Effector CD8-positive, alpha-beta T cell (primary cell): ENCODE measurements at places on chromosomes 4 and X.

DNA sequence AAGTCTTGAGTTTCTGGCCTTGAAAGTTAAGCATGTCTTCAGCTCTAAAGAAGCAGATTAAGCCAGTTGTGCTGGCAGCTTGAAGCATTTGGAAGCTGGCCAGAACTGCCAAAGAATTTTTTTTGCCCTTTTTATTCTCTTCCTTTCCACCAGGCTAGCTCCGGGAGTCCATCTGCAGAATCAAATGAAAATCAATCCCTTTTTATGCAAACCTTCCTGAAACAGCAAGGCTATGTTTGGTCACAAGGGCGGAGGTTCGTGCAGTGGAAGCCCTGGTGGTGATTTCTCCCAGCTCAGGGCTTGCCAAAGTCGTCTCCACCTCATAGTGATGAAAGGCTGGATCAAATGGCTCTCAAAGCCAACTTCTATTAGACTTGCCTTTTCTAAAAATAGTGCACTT lies 21.6 kb upstream of the C4orf54 start:
- DNase-seq = no peak

- DNase-seq = no peak
These were observed 325.9 kb downstream of the NR3C2 start for GRCh38 chr4:148116264-148116663.

DNA sequence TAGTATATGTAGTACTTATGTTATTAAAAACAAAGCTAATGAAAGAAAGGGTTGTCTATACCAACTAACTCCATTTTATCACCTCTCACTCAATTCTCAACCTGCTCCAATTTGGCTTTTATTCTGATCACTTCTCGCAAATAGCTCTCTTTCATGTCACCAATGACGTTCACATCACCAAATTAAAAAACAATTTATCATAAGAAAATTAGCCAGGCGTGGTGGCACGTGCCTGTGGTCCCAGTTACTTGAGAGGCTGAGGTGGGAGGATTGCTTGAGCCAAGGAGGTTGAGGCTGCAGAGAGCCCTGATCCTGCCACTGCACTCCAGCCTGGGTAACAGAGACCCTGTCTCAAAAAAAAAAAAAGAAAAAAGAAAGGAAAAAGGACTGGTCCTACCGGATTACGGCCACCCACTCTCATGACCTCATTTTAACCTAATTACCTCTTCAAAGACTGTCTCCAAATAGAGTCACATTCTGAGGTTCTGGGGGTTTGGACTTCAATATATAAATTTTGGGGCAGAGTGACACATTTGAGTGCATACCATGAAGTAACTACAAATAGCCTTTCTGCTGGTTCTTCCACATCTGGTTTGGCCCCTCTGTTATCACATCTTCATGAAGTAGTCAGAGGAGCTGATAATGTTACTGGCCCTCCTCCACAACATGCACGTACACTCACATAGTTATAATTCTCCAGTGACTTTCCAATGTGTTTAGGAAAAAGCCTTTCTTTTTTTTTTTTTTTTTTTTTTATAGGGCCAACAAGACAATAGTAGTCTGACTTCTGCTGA lies 15.8 kb upstream of the RBMX start:
- DNase-seq = no peak

DNA sequence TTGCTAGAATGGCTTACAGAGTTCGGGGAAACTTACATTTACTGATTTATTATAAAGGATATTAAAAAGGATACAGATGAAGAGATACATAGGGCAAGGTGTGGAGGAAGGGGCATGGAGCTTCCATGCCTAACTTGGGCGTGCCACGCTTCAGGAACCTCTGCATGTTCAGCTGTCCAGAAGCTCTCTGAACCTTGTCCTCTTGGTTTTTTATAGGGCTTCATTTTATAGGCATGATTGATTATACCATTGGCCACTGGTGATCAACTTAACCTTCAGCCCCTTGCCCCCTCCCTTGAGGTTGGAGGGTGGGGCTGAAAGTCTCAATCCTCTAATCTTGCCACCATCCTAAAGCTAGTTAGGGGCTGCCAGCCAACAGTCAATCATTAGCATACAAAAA lies 10.7 kb downstream of the SMAD1 start:
- DNase-seq = no peak

DNA sequence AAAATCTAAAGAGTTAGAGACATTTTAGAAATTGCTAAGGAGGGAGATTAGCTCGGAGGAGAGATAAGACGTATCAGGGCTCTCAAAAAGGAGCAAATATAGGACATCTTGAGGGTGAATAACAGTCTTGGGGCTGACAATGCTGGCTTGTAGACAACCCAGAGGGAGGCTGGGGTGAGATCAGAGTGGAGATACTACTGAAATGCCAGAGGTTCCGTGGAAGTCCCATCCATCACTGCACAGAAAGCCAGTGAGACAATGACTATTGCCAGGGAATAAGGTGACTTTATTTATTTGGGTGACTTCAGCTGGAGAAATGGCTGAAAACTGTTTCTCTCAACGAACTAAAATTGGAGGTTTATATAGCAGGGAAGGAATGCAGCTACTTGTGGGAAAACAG lies 838.1 kb upstream of the AGA start:
- DNase-seq = no peak

DNA sequence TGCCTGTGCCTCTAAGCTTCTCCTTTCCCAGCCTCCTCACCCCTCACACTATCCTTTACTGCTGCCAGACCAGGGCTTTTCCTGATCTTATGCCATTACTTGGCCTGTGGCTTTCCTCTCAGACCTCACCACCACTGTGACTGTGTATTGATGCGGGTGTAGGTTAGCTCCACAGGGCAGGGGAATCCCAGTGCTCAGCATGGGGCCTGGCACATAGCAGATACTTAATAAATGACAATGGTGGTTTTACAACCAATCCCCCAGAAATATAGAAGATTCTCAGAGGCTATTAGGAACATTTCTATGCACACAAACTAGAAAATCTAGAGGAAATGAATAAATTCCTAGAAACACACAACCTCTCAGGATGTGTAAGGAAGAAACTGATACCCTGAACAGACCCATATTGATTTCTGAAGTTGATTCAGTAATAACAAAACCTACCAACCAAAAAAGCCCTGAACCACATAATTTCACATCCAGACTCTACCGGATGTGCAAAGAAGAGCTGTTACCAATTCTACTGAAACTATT lies 129.6 kb upstream of the QRFPR start:
- no peak for DNase-seq

- peak; percentile 40 for DNase-seq
These were observed 8.6 kb downstream of the NOP14 start for GRCh38 chr4:2954358-2955185.

DNA sequence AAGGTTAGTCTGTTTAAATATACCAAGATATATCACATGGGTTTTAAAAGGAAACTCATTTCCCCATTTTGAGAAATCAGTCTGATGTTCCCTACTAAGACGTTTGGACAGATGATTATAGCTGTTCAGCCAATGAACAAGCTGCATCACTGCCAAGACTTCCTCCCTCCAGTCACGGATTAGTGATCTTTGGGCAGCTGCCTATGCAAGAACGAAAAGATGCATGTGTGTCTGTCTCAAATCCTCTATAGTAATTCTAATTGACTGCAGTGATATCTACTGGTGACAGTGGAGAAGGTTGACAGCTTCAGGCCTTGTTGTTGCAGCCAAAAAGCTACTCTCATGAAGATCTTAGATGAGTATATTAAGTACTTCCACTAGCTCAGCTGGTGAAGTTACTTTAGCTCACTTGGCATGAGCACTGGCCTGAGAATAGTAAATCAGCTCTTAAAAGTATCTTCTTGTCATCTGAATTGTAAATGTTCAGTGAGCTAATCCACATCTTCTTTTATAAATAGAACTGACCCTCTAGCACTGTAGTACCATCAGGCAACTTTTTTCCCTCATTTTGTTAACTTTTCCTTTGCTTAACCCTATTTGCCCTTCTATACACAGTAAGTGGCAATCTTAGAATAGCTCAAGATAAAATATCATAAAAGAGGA lies 134.5 kb upstream of the PCDH10 start:
- no peak for DNase-seq

- DNase-seq = no peak
These were observed 46.8 kb upstream of the ELF2 start for GRCh38 chr4:139223682-139224317.

DNA sequence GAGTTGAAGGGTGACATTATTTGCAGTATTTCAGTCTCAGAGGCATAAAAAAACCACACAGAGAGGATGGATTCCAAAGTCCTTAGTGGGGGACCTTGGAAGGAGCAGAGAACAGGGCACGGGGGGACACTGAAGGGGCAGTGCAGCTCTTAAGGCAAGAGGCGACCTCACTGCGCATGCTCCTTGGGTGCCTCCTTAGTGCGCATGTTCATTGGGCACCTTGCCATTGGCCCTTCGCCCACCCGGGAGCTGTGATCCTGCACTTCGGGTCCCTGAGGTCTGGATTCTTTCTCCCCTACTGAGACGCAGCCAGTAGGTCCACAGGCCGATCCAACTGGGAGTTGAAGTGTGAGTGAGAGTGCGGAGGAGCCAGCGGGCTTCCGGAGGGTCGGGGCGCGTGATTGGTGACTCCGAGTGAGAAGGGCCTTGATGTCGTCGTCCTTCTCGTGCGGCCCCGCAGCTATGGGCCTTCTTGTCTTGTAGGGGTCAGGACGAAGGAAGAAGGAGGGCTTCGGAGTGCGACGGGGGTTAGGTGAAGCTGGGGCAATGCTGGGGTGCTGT lies at the start of gene XAGE5:
TSS of gene XAGE5 (plus strand) at position 223 of the 561 bp plus-strand sequence. CDS start 1,280 bp downstream, outside the sequence.
- DNase-seq = no peak

GRCh38 chrX:40727093-40727492 lies 8.2 kb downstream of the MED14 start:
- DNase-seq = no peak

- DNase-seq = no peak
These were observed 59.8 kb upstream of the MAML3 start for GRCh38 chr4:140213749-140214148.

DNA sequence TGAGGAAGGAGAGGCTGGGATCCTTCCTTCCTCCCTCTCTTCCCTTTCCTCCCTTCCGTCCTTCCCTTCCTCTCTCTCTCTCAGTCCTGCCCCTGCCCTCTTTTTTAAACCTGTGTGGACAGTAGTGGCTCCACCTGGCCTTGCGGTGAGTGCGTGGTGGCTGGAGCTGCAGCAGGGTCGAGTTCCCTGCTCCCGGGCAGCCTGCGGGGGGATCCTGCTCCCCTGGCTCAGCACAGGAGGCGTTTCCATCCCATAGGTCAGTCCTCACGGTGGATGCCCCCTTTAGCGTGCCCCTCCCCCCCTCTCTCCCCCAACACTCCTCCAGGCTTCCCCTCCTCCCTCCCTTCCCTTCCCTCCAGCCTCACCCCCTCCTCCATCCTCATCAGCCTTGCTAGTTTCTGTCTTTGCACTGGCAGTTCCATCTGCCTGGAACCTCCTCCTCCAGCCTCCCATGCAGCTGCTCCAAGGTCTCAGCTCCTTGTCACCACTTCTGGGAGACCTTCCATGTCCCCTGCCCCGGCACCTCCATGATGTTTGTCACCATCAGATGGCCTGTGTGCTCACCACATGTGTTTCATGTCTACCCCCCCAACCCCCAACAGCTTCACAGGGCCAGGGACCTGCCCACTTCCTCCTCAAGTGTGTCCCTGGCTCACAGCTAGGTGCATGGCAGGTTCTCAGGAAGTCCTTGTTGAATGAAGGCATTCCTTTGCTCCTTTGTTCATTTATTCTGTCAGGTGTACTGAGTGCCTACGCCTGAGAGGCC lies 68.4 kb downstream of the PSAPL1 start:
- no peak for DNase-seq

DNA sequence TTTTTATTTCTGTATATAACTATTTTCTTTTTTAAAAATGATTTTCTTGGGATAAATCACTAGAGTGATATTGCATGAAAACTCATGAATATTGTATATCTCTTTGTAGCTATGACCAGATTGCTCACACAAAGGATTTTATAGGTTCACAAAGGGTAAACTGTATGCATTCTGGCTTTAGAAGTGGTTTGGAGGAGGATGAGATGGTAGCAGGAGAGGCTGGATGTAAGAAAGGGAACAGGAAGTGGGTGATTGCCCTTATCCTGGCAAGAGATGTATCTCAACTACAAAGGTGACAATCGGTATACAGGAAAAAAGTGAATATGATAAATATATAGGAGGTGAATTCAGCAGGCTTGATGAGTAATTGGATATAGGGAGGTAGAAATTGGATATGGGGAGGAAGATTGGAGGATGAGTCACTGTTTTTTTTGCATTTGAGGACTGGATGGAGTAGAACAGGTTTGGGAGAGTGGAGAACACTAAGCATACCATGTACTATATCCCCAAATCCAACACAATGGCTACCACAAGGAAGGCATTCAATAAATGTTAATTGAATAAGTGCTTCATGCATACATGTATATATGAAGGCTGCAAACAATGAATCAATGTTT lies 9.9 kb downstream of the FGG start:
- DNase-seq = no peak

- no peak for DNase-seq
These were observed 35.3 kb upstream of the TENM3 start for GRCh38 chr4:182207830-182208396.

DNA sequence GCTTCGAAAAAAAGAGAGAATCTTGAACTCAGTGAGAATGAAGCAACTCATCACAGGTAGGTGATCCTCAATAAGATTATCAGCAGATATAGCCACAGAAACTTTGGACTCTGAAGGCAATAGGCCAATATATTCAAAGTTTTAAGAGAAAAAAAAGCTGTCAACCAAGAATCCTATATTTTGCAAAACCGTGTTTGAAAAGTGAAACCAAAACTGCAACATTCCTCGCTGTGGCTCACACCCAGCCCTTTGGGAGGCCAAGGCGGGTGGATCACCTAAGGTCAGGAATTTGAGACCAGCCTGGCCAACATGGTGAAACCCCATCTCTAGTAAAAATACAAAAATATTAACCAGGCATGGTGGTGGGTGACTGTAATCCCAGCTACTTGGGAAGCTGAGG lies 22.8 kb downstream of the MAD2L1 start:
- DNase-seq = no peak

- DNase-seq = no peak
These were observed 302.9 kb upstream of the EPHA5 start for GRCh38 chr4:65973186-65973585.

GRCh38 chr4:143858456-143858855 lies 46.9 kb downstream of the GYPE start:
- DNase-seq = no peak

DNA sequence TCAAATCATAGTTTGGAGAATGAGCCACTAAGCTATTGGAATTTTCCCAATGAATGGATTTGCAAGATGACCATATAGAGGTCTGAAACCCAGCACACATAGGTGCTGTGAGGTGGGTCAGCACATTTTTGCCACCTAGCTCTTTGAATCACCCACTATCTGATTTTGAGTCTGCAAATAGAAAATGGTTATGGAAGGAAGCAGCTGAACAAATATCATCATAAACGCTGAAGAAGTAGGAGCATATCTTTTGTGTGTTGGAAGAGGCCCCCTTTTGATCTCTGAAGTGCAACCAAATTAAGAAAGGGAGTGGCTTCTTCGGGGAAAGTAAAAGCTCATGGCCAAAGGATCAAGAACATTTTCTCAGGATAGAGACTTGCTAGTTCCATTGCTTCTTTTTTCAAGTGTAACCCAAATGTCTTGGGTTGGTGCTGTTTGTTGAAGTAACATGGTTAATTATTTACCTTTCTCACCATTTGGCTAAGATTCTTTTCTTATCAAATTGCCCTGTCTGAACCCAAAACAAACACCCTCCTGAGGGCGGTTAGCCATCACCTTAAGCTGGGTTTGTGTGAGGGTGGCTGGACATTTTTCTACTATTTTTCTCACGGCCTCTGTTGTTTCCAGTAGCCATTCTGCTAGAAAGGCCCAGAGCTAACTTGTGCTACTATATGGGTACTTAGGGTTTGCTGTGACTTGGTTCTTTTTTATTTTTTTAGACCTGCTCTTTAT lies 18.4 kb upstream of the SORBS2 start:
- no peak for DNase-seq

GRCh38 chrX:43699475-43699874 lies 43.4 kb downstream of the MAOA start:
- DNase-seq = no peak
